ENCODE measurements at places on chromosomes 1 and 21.

GRCh38 chr1:200733907-200734306 is 4.8 kb upstream of the CAMSAP2 start:
- H3K36me3 ChIP-seq = no peaks in the 10 kb centered on the region
- no peak overlapping the region for H3K27ac ChIP-seq
- peaks cover 5% of the 10 kb centered on the region for H3K4me1 ChIP-seq
- no peak overlapping the region for H3K4me3 ChIP-seq

DNA sequence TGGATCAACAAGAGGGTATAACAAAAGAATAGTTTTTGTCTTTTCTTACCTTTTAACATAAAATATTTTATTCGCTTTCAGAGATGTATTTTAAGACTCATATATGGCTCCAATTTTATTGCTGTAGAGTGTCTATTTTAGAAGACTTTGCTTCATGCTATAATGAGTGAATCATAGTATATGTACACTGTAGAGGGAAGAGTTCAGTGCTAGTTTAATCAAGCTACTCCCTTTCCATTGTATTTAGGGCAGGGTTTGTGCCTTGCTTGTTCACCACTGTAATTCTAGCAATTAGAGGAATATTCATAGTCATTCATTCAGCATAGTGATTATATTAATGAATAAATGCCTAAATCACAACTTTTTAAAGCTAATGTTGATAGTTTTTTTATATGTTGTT is 78.8 kb downstream of the CEP350 start:
- no peak overlapping the region for H3K4me3 ChIP-seq
- DNase-seq = no peak
- H3K27me3 ChIP-seq = no peaks in the 10 kb centered on the region
- no peak overlapping the region for H3K27ac ChIP-seq
- peaks cover 48% of the 10 kb centered on the region for H3K36me3 ChIP-seq

- DNase-seq = no peak
- H3K27me3 ChIP-seq = peaks cover 3% of the 10 kb centered on the region
- no peak overlapping the region for H3K27ac ChIP-seq
- no peaks in the 10 kb centered on the region for H3K4me1 ChIP-seq
- H3K36me3 ChIP-seq = no peaks in the 10 kb centered on the region
Observed at GRCh38 chr1:182196897-182197870, 135.7 kb upstream of the ZNF648 start.

- no peak overlapping the region for H3K4me3 ChIP-seq
- no peak overlapping the region for H3K27ac ChIP-seq
- no peaks in the 10 kb centered on the region for H3K36me3 ChIP-seq
- H3K27me3 ChIP-seq = no peaks in the 10 kb centered on the region
Observed at GRCh38 chr1:67629370-67630075, 55.5 kb upstream of the GADD45A start.

GRCh38 chr1:181097242-181097641 is 8.7 kb downstream of the IER5 start:
- H3K27me3 ChIP-seq = no peaks in the 10 kb centered on the region

GRCh38 chr21:46465651-46466050 is 7.0 kb downstream of the DIP2A start:
- H3K27ac ChIP-seq = no peak overlapping the region
- peaks cover 3% of the 10 kb centered on the region for H3K4me1 ChIP-seq
- peaks cover 7% of the 10 kb centered on the region for H3K36me3 ChIP-seq
- no peak for DNase-seq
- H3K27me3 ChIP-seq = no peaks in the 10 kb centered on the region

DNA sequence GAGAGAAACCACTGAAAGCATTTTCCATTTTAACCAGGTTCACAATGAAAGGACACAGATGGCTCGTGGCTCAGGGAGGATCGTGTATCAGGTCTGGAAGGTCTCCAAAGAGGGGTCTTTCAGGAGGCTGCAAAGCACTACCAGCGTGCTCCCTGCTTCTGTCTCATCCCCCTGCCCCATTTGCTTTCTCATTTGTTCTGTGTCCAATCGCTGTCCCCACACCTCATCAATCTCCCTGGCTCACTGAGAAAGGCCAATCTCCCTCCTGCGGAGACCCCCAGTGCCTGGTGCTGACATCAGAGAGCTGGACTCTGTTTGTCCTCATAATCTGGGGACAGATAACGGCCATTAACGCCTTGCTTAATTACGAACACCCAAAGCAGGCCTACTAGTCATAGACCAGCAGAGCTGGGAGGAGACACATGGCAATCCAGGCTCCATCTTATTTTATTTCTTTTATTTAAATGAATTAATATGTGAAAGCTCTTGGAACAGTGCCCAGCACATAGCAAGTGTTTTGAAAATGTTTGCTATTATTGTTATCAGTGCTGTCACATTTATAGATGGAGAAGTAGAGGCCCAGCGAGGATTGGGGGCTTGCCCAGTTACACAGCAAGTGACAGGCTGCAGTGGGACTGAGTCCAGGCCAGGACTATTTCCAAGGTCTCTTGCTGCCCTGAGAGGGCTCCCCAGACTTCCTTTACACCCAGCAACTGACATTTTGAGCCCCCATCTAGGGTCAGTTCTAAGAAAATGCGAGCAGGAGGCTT is 341.0 kb upstream of the USP24 start:
- H3K27ac ChIP-seq = no peak overlapping the region
- no peak for DNase-seq
- no peak overlapping the region for H3K4me3 ChIP-seq
- H3K27me3 ChIP-seq = no peaks in the 10 kb centered on the region
- H3K36me3 ChIP-seq = no peaks in the 10 kb centered on the region
- H3K4me1 ChIP-seq = no peaks in the 10 kb centered on the region

- H3K4me1 ChIP-seq = peaks cover 8% of the 10 kb centered on the region
- no peaks in the 10 kb centered on the region for H3K36me3 ChIP-seq
- DNase-seq = no peak
- H3K4me3 ChIP-seq = no peak overlapping the region
- no peak overlapping the region for H3K27ac ChIP-seq
Observed at GRCh38 chr1:161502181-161502580, 3.1 kb upstream of the FCGR2A start.

DNA sequence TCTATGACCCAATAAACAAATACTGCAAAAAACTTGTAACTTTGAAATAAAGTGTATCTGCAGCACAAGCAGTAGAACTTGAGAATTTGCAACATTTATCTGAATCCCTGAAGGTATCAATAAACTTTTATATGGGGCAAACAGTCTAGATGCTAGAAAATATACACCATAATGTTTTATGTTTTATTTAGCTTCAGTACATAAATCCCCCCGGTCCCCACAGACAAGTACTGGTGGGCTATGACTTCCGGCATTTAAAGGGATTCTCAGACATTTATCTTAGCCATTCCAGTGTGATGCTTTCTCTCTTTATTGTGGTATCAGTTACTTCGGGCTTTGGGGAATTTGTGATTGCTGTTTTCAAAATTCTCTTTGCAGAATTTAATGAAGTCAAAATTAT is 390.4 kb downstream of the SIPA1L2 start:
- no peak for DNase-seq
- H3K4me1 ChIP-seq = no peaks in the 10 kb centered on the region
- no peak overlapping the region for H3K27ac ChIP-seq
- H3K4me3 ChIP-seq = no peak overlapping the region

DNA sequence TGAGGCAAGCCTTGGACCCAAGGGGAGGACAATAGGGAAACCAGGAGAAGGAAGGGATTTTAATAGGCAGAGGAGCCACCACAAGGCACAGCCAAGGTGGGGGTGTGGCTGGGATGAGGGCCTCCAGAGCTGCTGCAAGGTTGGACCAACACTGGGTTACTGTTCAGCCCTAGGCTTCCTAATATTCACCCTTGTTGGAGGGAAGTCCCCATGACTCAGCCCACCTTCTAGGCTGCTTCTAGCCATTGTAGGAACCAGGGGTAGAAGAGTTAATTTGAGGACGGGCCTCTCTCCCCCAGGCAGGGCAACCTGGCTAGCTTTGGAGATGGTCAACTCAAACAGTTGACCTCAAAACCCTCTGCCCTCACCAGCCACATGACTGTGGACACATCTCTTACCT is 59.5 kb downstream of the KCNN3 start:
- H3K27ac ChIP-seq = no peak overlapping the region
- DNase-seq = no peak
- H3K27me3 ChIP-seq = no peaks in the 10 kb centered on the region
- H3K4me3 ChIP-seq = no peak overlapping the region

GRCh38 chr1:177448036-177448615 is 277.4 kb downstream of the BRINP2 start:
- no peak for DNase-seq
- H3K27me3 ChIP-seq = no peaks in the 10 kb centered on the region
- no peaks in the 10 kb centered on the region for H3K4me1 ChIP-seq
- no peak overlapping the region for H3K27ac ChIP-seq

DNA sequence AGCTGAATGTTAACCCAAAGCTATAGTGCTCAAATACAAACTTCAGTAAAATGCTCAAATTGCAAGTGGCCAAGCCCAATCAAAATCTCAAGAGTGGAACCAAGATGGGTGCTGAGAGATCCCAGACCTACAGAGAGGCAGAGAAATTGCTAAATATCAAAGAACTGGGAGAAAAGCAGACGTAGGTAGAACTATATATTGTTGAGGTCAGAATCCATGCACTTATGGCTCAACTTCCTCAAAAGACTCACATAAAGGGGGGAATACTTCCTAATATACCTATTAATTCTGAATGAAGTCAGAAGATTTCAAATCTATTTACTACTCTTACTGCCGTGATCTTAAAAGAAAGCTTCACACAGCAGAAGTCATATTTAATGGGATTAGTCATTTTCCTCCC is 65.2 kb downstream of the PUM1 start:
- H3K27ac ChIP-seq = no peak overlapping the region
- H3K4me3 ChIP-seq = no peak overlapping the region
- H3K36me3 ChIP-seq = peaks cover 31% of the 10 kb centered on the region

- H3K4me1 ChIP-seq = no peaks in the 10 kb centered on the region
- no peaks in the 10 kb centered on the region for H3K27me3 ChIP-seq
- no peak for DNase-seq
- H3K4me3 ChIP-seq = no peak overlapping the region
- H3K36me3 ChIP-seq = no peaks in the 10 kb centered on the region
Observed at GRCh38 chr1:201938440-201939035, 7.8 kb downstream of the LMOD1 start.

- H3K4me3 ChIP-seq = no peak overlapping the region
- peaks cover 20% of the 10 kb centered on the region for H3K36me3 ChIP-seq
- H3K4me1 ChIP-seq = no peaks in the 10 kb centered on the region
- no peak overlapping the region for H3K27ac ChIP-seq
- no peaks in the 10 kb centered on the region for H3K27me3 ChIP-seq
- DNase-seq = no peak
Observed at GRCh38 chr1:198283222-198283621, 126.4 kb downstream of the NEK7 start.

DNA sequence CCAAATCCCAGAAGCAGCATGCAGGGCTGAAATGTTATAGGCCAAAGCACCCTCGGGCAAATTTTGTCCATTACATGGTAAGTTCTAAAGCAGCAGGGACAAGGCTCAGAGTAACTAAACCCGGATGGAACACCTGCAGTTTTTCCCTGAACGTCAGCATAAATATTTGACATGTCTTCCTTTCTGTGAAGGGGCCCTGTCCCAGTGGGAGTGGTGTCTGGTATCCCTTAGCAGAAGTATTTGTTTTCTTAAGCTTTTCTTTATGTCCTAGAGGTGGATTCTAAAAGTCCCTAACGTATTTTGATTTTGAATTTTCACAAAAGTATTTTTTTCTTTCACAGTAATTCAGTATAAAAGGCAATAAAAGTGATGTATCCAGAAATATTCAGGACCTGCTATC is 223.9 kb downstream of the ST6GALNAC3 start:
- H3K27ac ChIP-seq = no peak overlapping the region
- H3K27me3 ChIP-seq = no peaks in the 10 kb centered on the region
- H3K36me3 ChIP-seq = no peaks in the 10 kb centered on the region
- H3K4me1 ChIP-seq = no peaks in the 10 kb centered on the region
- H3K4me3 ChIP-seq = no peak overlapping the region

Data from natural killer cell (primary cell).